ENCODE measurements at places on chromosomes 6 and 20.

- no peak for DNase-seq
Observed at GRCh38 chr6:140912686-140913085, 1220.0 kb upstream of the GJE1 start.

- DNase-seq = no peak
Observed at GRCh38 chr6:112254921-112255320, 554 bp upstream of the LAMA4 start.

DNA sequence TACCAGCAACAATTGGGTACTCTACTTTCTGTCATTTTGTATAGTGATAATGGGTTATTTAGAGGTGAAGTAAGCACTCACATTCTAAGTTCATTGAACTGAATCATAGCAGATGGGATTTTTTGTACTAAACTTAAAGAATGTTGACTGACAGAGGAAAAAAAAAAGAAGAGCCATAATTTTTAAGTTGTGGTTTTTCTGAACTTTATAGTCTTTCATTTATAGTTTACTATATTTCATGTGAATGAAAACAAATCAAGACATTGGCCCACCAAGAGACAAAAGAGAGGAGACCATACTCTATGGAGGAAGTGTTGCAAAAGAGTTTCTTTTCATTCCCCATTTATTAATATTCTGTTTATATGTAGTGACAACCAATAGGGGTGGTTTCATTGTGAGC is 685.7 kb downstream of the BCKDHB start:
- DNase-seq = no peak

DNA sequence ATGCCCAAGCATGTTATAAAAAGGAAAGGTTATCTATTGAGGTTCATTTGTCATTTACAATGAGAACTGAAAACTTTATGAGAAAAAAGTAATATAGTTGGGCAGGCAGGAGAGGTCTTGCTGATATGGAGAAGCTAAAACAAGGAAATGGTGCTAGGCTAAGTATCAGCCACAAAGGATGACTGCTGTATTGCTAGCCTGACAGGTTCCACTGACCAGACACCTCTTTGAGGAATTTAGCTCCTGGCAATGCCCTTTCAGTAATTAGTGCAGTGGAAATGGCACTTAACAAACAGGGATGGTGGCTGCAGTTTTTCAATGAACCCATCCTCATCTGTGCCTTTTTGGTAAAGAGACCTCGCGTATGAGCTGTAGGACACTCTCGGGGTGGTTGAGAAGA is 284.4 kb downstream of the ZFAND3 start:
- no peak for DNase-seq

DNA sequence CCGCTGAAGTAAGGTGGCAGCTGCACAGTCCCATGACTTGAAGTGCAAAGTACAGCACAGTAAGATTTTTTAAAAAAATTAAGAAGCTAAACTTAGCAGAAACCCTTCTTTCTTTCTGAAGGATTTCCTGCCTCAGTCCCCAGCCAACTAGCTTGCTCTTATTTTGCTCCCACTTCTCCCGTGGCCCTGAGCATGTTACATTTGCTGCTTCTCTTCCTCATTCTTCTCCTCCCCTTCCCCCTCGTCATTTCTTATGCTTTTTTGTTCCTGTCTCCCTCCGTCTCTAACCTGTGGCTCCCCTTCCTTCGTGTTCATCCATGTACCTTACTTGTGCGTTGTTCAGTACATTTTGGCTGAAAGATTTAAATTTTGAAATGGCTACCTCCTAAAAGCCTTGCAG is 123.0 kb downstream of the SASH1 start:
- DNase-seq = no peak

- DNase-seq = no peak
Observed at GRCh38 chr6:151096691-151097606, 142.8 kb upstream of the AKAP12 start.

DNA sequence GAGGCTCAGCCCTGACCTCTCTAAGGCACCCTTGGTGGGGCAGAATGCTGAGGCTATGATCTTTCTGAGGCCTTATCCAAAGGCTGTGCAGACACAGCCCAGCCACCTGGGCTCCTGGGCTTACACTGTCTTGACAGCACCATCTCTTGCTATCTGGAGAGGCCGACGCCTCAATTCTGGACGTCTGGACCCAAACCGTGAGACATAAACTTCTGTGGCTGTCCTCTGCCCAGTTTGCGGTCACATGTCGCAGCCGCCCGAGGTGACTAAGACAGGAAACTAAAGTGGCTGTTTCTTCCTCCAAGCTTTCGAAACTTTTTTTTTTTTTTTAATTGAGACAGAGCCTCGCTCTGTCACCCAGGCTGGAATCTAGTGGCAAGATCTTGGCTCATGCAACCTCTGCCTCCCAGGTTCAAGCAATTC is 49.3 kb downstream of the PRR18 start:
- peak; percentile 69 for DNase-seq

GRCh38 chr6:71527886-71528285 is 239.3 kb downstream of the OGFRL1 start:
- no peak for DNase-seq

GRCh38 chr6:121533321-121533841 is 97.9 kb downstream of the GJA1 start:
- no peak for DNase-seq

DNA sequence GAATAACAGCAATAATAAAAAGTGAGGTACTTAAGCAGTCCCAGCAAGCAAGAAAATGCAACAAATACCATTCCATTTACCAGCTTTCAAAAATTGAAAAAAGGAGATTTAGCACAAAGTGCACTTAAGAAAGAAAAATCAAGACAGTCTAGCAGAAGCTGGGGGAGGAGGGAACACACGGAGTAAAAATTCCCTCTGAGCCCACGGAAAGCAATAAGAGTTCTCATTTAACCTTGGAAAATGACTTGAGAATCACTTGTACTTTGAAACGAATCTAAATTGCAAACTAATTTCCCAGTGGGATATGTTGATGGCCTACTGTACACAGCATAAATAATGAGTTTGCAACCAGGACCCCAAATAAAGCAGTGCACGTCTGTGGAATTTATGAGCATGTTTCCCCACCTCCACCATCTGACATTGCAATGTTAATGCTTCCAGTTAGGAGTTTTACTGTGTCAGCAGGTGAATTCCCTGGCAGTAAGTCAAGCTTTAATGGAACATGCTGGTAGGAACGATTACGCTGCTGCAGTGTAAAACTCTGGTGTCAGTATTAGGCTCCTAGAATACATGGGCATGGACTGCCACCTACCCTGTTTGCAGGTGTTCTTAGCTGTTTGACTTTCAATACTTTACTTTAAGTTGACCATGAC is 386.8 kb downstream of the HDGFL1 start:
- DNase-seq = no peak

DNA sequence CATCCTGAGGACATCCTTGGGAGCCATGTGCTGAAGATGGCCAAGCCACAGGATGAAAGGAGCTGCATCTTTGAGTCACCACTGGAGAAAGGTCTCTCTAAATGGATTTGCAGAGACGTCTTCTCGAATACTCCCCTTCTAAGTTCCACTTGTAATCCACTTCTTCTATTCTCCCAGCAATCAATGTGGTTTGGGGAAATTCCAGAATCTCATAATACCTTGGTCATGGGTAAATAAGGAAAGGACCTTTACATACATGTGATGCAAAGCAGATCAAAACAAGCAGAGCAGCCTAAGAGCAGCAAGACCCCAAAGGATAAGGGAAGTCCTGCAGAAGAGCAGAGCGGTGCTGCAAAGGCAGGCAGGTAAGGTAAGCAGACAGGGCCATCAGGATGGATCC is 35.3 kb downstream of the TRIM38 start:
- DNase-seq = no peak

DNA sequence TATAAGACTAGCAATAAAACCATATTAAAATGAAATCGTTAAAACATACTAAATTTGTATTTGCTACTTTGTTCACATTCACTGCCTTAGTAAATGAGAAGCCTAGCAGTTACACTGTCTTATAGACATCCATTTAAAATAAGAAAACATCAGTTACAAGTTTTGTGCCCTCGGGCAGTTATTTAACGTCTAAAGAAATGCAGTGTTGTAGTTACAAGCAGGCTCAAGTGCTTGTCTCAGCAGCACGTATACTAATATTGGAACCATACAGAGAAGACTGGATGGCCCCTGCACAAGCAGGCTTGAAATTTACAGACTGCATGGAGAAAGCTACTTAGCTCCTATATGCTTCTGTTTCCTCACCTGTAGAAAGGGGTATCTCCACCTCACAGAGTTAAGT is 93.1 kb downstream of the HACE1 start:
- no peak for DNase-seq

GRCh38 chr20:25867776-25868649 is 171.4 kb upstream of the ZNF337 start:
- DNase-seq = peak; percentile 77

DNA sequence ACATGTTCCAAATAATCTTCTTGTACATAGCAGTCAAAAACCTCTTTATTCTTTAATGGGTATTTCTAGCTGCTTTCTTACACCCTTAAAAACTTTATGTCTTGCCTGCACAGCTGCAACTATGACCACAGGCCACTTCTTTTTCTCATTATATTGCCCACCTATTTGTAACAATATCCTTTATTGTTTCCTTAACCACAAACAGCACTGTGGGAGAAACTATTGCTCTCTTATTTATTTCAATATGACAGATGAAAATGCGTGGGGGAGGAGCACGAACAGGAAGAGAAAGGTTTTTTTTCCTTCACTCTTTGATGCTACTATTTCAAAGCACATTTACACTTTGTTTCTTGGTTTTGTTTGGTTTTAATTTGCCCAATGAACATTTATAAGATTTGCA is 253.5 kb downstream of the GJA1 start:
- DNase-seq = no peak

- no peak for DNase-seq
Observed at GRCh38 chr6:54060286-54060685, 51.0 kb upstream of the MLIP start.

DNA sequence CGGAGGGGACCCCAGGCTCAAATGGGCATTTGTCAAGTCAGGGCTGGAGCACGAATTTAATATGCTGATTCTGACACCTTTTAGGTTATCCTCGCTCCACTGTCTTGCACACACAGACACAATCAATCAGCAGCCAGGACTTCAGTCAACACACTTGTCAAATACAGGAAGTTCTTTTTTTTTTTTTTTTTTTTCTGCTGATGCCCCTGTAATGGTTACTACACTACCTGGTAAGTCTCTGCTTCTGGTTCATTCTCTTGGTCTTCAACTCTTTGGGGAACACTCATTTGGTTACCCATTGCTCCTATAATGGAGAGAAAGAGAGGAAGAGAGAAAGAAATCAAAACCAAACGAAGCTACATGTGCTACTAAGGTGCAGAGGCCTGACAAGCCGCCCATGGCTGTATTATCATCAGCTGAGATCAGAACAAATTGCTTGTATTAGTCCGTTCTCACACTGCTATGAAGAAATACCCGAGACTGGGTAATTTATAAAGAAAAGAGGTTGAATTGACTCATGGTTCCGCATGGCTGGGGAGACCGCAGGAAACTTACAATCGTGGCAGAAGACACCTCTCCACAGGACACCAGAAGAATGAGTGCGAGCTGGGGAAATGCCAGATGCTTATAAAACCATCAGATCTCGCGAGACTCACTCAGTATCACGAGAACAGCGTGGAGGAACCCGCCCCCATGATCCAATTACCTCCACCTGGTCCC is 11.8 kb downstream of the BCAS1 start:
- DNase-seq = no peak

DNA sequence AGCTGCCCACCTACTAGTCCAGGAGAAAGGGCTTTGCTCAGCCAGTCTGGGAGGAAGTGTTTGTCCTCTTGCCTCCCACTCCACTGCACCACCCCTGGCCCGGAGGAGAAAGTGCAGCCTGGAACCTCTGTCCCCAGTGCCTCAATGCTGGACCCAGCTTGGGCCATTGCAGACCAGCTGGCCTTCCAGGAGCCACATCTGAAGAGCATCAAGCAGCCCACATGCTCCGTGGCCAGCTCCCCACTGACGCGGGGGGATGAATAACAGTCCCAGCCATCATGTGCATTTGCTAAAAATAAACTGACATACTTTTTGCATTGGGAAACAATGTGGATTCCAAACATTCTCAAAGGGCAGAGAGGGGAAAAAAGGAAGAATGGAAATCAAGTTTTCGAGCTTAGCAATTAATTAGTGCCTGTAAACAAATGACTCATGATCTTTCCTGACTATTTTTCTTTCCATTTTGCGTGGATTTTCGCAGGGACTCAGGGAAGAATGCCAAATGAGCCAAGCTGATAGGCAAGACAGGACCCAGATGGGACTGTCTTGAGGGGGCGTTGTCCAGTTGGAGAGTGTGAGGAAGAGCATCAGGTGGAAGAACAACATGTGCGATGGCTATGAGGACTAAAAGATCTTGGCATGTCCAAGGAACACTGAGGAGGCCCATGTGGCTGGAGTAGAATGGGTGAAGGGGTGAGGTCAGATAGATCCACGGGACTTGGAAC is 34.1 kb downstream of the CEBPB start:
- DNase-seq = no peak

DNA sequence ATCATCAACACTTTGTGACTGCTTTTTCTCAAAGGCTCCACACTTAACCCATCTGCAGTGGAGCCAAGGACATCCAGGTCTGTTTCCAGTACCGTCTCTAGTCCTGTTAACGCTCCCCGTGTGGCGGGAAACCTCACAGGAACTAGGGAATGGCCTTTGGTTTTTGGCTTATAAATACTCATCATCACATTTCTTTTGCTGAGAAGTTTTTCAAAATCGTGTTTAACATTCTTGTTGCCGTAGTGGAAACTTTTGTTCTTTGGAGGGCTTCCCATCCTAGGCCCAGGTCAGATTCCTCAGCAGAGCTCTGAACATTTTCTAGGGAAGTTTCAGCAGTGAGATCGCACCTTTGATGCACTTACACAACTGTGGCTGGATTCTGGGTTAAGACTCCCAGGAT is 24.6 kb downstream of the DAAM2 start:
- no peak for DNase-seq

GRCh38 chr6:100891079-100891478 is 9.9 kb upstream of the ASCC3 start:
- no peak for DNase-seq

GRCh38 chr6:37141281-37142049 is 28.5 kb upstream of the PIM1 start:
- peak; percentile 78 for DNase-seq

- no peak for DNase-seq
Observed at GRCh38 chr6:117371492-117371891, 54.2 kb downstream of the ROS1 start.

- DNase-seq = no peak
Observed at GRCh38 chr6:51495096-51495495, 592.3 kb downstream of the PKHD1 start.

- no peak for DNase-seq
Observed at GRCh38 chr6:54702772-54703171, 143.8 kb upstream of the FAM83B start.

DNA sequence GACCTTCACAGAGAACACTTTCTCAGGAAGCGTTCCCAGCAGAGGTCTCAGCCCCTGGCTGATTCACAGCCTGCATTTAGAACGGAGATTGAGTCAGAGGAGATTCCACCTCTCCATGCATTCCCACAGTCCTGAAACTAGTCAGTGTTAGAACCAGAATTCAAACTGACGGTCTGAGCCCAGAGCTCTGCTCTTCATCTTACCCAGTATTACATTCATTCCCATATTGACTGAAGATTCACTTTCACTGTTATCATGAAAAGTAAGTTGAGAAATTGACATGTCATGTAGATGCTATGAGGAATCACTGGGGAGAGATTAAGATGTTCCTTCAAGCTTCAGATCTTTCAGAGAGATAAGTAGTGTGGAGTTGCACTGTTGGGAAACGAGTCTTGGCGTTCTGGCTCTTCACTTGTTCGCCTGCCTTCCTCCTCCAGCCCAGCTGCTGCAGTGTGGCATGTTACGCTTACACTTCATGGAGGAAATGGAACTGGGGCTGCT is 28.3 kb downstream of the MAS1 start:
- no peak for DNase-seq

GRCh38 chr6:128323011-128323410 is 197.4 kb downstream of the PTPRK start:
- DNase-seq = no peak

- no peak for DNase-seq
Observed at GRCh38 chr6:89731924-89732567, 87.5 kb downstream of the MDN1 start.
